ENCODE measurements at places on chromosomes 13 and 19.

GRCh38 chr19:14563590-14563926 is 8.3 kb downstream of the NDUFB7 start:
- DNase-seq, result no peak

DNA sequence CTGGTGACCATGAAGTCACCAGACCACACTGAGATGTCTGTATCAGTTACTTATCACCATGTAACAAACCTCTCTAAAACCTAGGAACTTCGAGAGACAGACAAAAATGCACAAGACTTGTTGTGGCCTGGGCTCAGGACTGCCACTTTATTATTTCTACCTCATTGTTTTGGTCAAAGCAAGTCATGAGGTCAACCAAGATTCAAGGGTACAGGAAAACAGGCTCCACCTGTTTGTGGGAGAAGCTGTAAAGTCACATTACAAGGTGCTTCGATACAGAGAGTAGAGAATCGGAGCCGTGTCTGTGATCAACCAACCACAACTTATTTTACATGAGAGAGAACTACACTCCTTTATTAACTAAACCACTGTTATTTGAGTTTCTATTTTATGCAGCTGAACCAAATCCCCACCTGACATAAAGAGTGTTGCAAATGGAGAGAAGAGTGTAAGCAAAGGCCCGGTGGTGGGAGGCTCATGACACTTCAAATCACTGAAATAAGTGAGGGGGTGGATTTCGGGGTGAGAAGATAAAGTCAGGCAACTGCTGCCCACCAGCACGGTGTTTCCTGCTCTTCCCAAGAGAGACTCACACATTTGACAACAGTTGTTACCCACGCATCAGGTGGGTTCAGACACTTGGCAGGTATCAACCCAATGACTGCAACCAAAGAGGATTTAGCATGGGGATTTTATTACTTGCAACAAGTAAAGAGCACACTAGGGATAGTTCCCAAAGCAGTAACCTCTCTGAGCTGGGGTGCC is 39.0 kb upstream of the IGSF23 start:
- DNase-seq, result no peak

DNA sequence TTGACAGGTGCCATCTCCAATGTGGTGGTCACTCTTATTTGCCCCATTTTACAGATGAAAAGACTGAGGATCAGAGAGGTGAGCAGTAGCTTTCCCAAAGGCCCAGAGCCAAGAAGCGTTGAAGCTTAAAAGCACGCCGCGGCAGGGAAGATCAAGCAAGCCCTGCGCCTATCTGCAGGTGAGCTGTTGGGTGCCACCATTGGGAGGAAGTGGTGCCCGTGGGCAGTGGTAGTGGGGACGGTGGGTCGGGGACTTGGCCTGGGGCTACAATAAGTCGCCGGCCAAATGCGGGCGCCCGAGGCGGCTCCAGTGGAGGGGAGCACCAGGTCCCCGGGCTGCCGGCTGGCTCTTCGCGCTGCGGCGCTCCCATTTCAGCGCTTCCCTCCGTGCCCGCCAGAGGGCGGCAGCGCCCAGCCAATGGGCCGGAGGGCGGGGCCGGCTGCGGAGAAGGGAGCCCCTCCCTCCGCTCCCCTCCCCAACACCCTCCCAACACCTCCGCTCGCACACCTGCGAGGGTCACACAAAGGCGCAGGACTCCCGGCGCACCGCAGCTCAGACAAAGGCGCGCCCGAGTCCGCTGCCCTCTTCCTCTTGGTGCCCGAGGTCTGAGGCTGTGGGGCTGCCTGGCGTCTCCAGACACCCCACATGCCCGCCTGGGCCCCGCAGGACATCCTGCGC is 744 bp upstream of the POU2F2 start:
- peak; percentile 82 for DNase-seq

DNA sequence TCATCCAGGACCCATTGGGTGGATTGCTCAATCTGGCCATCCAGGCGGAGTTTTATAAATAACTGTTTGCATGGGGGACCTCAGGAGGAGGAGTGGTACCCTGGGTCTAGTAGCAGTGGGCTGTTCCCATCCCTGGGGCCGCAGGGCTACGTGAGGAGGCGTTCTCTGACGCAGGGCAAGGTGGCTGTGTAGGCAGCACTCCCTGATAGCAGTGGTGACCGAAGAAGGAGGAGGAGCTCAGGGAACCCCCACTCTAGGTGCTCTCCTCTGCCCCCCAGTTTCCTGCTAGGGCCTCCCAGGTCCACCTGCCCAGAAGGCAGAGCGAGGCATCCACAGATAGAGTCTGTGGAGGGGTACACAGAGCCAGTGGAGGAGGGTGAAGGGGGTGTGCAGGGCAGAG is 64.1 kb downstream of the CCNE1 start:
- DNase-seq, result no peak

- no peak for DNase-seq
Measured at GRCh38 chr13:50241479-50241878, 226.2 kb downstream of the KCNRG start.

GRCh38 chr13:42083138-42083770 is 34.8 kb downstream of the DGKH start:
- no peak for DNase-seq

DNA sequence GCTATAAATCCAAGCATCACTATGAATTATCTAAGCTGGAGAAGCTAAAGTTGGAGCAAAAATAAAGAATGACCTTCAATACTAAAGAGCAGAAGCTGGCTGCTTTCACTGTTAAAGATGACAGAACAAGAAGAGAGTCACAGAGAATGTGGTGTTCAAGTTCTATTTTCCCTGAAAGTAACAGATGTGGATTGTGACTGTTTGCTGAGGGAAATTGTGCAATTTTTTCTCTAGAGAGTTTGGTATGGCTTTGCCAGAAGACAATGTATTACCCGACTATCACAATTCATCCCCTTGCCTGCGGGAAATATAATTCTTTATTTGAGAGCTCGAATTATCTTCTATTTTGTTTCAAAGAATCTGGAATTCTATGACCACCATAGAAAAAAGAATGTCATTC is 83.1 kb downstream of the TNFSF13B start:
- no peak for DNase-seq

DNA sequence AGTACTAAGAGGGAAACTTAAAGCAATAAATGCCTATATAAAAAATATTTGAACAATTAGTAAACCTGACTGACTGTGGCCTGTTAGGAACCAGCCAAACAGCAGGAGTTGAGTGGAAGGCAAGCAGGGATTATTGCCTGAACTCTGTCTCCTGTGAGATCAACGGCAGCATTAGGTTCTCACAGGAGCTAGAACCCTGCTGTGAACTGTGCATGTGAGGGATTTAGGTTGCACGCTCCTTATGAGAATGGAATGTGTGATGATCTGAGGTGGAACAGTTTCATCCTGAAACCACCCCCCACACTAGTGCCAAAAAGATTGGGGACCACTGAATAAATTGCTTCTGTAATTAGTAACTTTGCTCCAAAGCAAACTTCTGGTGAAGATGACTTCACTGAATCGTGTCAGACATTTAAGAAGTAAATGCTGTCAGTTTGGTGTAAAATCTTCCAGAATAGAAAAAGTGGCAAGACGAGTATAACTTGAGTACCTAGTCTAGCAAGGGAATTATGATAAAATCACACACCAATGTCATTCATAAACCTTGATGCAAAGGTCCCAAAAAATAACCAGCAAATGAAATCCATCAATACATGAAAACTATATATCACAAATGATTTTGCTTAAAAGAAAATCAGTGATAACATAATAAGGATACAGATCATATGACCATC is 53.8 kb downstream of the SLC6A16 start:
- DNase-seq, result no peak

- DNase-seq, result peak; percentile 71
Measured at GRCh38 chr19:40592170-40592569, 9.0 kb upstream of the LTBP4 start.

DNA sequence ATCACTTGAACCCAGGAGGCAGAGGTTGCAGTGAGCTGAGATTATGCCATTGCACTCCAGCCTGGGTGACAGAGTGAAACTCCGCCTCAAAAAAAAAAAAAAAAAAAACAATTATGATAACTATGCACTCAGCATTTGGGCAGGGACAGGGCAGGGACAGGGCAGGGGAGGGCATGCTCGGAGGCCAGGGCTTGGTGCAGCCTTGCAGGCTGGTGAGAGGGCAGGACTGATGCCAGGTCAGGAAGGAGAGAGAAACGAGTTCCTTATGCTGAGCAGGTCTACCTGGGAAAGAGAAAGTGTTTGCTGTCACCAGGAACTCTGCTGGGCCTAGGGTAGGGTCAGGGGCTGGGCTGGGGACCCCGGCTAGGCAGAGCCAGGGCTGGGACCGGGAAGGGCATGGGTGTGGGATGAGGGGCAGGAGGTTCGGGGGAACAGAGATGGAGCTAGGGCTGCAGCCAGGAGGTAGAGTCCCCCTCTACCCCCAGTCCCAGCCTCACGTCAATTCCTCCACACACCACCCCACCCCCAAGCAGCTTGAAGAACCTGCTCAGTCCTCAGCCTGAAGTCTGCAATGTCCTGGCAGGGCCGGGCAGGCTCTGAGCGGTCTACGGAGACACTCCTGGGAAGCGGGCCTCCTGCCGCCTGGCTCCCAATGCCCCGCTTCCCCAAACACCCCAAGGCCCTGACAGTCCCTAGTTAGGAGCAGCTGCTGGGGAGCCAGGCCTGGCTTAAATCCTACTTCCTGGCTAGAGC is 2.8 kb downstream of the FXYD3 start:
- no peak for DNase-seq

DNA sequence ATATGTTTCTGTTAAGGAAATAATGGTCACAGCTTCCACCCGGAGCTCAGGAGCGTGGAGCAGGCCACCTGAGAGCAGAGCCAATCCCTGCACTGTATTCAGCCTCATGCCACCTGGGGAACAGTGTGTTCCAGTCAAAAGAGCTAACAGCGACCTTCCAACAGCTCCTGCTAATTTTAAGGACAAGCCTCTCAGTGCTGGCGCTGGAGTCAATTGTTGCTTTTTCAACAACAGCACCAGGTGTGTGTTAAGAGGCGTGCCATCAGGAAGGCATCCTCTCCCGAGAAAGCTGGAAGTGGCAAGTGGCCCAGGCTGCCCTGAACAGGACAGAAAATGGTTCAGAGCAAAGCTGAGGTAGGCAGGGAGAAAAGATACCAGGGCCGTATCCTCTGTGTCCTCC is 102.0 kb downstream of the CACNA1A start:
- DNase-seq, result no peak

GRCh38 chr13:107252428-107252827 is 684.5 kb upstream of the ARGLU1 start:
- DNase-seq, result no peak

DNA sequence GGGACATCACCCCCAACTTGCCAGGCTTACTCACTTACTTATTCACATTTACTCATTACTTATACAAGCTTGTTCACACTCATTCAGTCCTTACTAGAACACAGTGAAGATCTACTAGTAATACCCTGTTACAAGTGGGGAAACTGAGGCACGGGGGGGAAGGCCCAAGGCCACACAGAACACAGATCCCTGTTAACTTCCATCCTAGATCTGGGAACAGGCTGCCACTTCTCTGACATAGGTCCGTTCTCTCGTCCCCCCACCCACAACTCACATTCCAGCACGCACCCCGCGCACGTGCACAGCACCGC is 1.5 kb upstream of the NRTN start:
- no peak for DNase-seq

DNA sequence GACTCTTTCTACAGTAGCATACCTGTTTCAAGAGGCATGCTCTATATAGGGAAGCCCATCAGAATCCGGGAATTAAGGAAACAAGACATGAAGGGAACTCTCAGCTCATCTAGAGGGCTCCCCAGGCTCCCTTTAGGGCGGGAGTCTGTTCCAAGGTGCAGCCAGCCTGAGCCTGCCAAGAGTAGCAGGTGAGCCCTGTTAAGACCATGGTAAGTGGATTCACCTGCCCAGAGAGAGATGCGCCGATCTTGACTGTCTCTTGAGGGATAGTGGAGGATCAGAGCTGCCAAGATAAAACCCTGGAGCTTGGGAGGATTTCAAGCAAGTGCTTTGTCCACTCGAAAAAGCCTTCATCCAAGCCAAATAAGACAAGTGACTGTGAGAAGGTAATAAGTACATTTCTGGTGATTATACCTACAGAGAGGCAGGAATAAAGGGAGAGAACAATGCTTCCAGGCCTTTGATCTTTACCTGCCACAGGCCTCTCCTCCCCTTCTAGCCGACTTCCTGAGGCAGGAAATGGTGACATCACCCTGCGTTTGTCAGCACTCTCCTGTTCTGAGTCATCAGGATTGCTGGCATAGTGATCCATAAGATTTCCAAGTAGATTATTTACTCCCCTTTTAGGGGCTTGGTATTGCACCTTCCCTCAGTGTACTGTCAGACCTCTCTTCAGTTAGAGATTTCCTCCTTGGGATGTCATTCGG is 31.5 kb downstream of the KLF5 start:
- DNase-seq, result peak; percentile 39

GRCh38 chr13:43675577-43675976 is 111.2 kb downstream of the ENOX1 start:
- DNase-seq, result no peak

- no peak for DNase-seq
Measured at GRCh38 chr13:23899555-23899954, 2.3 kb upstream of the C1QTNF9B start.

GRCh38 chr13:49498206-49498605 is 2.5 kb downstream of the PHF11 start:
- DNase-seq, result no peak

DNA sequence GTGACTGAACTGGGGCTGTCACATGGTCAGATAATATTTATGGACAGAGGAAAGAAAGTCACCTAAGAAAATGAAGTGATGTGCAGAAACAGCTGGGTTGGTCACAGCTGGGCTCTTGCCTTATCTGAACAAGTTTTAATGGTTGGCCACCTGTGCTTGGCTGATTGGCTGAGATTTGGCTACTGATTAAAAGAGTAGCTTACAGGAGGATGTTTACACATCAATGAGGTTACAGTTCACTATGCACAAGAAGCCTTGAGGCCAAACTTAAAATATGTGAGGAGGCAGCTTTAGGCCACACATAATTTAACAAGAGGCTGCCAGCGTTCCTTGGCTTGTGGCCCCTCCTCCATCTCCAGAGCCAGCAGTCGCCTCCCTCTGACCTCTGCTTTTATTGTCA is 99.2 kb upstream of the C1QTNF9B start:
- no peak for DNase-seq

- no peak for DNase-seq
Measured at GRCh38 chr13:56906909-56907308, 233.8 kb upstream of the PRR20A start.

DNA sequence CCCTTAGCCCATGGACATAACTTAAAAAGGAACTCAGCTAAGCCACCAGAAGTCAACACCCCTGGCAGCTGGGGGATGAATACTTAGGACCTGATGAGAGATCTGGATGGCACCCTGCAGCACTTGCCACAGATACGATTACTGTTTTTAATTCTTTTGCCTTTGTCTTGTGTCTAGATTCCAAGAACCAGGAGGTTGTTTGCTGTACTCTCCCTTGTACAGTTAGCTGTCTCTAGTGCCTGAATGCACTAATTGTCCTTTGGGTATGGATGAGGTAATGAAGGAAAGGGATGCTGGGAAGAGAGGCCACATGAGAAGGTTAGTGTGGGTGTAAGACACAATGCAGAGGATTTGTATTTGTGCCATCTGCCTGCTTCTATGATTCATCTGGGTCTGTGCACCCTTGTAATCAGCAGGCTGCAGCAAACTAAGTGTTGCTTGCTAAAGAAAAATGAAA is 385.8 kb downstream of the KCNRG start:
- no peak for DNase-seq

GRCh38 chr13:22107549-22107948 is 436.7 kb downstream of the FGF9 start:
- no peak for DNase-seq

- DNase-seq, result no peak
Measured at GRCh38 chr13:34967851-34968562, 25.9 kb downstream of the NBEA start.

- DNase-seq, result no peak
Measured at GRCh38 chr19:23415561-23416191, 20.4 kb upstream of the ZNF91 start.
